ENCODE measurements at places on chromosomes 2 and 18.

GRCh38 chr2:210199186-210199765, 26.0 kb downstream of the ACADL start:
- DNase-seq: no peak

DNA sequence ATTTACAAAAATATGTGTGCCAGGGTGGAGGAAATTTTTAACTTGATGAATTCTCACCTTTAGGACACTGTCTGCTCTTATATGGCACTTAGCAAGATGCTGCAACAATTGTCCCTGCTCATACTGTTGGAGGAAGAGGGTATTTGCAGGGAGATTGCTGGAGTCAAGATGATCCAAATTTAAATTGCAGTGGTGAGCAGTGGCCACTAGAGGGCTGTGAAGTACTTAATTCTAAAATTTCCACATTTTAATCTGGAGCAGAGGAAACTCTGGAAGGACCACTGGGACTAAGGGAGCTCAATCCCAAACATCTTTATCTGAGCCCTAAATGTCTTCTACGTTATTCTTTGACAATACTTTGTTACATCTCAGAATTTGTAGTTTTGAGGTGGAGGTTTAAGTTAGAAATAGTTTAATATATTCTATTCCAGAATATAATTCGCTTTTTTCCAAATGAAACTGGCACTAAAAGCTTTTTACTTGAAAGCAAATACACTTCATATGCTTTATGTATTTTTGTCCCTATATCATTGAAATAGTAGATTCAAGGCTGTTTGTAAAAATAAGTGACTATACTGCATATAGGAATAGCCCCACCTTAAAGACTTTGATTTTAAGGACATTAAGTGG, 33.0 kb upstream of the PTH2R start:
- DNase-seq: no peak

DNA sequence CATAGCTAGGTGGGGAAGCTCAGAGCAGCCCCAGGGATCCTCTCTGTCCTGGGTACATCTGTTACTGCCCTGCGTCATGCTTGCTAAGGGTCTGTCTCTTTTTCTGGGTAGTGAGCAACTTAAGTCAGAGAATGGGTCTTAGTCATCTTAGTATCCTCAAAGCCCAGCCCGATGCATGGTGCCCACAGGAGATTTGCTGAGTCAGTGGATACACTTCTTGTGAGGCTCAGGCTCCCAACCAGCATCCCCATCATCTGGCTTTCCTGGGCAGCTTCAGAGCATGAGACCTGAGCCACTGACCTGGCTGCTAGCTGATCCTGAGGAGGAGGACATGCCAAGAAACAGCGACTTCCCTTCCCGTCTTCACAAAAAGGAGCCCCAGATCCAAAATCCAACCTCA, 10.0 kb downstream of the FOXI3 start:
- DNase-seq: no peak

DNA sequence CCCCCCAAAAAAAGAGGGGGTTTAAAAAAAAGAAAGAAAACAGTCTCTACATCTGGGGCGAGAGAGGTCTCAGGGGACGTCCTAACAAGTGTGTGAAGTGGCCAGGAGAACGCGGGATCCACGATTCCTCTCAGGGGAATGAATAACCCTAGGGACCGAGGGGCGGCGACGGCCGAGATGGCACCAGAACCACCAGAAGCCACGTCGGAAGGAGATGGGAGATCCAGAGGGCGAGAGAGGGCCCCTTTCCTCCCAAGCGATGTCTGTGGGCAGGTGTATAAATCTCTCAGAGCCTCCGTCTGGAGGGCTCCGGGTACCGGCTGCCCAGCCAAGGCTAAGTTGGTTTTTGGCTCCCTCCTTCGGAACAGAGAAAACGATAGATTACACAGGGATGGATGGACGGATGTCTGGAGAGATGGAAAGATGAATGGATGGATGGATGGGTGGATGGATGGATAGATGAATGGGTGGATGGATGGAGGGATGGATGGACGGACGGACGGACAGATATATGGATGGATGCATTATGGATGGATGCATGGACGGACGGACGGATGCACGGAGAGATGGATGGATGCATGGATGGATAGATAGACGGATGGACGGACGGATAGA, 1.7 kb downstream of the EPHA4 start:
- DNase-seq: no peak

GRCh38 chr18:8036551-8036950, 469.4 kb downstream of the PTPRM start:
- DNase-seq: no peak

Data from cardiac septum (tissue), 1 donor.